Colonic mucosa (tissue), 4 donors: ENCODE measurements at places on chromosomes 6 and 20. TPM values are rescaled to one million over a fixed set of nuclear protein-coding genes. Genes with fewer than 3 reads are reported as not detected.

DNA sequence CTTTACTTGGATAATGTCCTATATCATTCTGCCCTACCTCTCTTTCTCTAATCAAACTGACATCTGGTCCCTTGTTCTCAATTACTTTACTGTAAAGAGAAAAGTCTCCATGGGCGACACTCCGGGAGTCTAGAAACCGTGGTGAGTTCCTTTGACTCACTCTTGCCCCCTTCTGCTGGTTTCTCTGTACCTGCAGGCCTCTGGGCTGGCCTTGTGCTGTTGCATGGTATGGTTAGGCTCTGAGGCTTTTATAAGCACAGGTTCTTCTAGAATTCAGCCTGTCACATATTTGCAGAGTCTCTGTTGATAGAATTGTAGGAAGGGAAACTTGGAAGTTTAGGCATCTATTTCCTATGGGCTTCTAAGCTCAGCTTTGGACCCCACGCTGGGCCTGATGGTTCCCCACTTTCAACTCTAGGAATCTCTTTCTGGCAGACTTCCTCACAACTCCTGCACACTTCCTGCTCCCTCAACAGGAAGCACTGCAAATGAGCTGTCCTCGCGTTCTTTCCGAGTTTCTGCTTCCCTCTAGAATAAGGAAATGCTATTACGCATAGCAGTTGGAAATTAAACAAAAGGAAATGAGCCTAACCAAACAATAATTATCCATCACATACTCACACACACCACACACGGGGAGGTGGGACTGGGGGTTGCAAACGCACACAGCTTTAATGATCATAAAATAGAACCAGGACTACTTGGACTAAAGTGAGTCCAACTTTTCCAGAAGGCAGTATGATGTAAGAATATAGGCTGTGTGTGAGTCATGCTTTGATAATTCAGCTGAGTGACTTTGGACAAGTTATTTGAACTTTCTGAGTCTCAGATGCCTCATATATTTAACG is 683.3 kb downstream of the QKI start:
- no peak for DNase-seq

- DNase-seq = no peak
Observed at GRCh38 chr6:37435373-37435772, 2.4 kb downstream of the CMTR1 start.

GRCh38 chr6:24910961-24911725 is 24.6 kb downstream of the RIPOR2 start:
- DNase-seq = no peak

- no peak for DNase-seq
Observed at GRCh38 chr6:22313796-22314195, 17.0 kb upstream of the PRL start.

GRCh38 chr6:43923376-43924221 is 153.6 kb downstream of the VEGFA start:
- DNase-seq = no peak

GRCh38 chr6:129525055-129525454 is 184.9 kb downstream of the ARHGAP18 start:
- DNase-seq = no peak

MCCD1 gene
- not detected for total RNA-seq
